T-helper 9 cell (primary cell): ENCODE measurements at places on chromosomes 6 and 20.

DNA sequence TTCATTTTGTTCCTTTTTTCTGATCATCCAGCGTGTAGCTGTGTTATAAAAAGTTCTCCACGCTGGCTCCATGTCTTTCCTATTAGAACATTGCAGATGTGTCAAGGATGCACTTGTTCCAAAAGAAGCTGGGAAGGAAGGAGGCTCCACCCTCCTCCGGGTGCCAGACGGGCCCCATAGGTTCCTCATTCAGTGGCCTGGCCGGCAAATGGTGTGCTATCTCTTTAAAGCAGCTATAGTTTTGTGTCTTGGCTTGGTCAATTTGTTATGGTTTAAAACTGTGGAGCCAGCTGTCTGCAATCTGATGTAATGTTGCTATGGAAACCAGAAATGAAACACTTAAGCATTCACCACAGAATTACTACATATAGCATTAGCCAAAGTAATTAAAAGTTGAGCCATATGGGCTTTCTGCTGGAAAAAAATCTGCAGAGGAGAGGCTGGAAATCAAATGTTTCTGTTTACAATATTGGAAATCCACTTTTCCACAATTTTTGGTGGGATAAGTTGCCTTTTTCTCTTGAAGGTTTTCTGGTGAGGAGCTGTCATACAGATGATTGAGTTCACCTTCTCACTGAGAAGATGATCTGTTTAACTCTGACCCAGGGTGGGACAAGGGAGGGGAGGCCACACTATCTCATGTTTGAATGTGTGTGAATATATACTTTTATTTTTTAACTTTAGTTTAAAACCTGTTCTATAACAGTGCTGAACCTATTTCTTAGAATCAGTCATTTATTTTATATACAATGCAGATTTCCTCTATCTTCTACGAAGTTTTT, 167.4 kb downstream of the SASH1 start:
- no peak for DNase-seq

DNA sequence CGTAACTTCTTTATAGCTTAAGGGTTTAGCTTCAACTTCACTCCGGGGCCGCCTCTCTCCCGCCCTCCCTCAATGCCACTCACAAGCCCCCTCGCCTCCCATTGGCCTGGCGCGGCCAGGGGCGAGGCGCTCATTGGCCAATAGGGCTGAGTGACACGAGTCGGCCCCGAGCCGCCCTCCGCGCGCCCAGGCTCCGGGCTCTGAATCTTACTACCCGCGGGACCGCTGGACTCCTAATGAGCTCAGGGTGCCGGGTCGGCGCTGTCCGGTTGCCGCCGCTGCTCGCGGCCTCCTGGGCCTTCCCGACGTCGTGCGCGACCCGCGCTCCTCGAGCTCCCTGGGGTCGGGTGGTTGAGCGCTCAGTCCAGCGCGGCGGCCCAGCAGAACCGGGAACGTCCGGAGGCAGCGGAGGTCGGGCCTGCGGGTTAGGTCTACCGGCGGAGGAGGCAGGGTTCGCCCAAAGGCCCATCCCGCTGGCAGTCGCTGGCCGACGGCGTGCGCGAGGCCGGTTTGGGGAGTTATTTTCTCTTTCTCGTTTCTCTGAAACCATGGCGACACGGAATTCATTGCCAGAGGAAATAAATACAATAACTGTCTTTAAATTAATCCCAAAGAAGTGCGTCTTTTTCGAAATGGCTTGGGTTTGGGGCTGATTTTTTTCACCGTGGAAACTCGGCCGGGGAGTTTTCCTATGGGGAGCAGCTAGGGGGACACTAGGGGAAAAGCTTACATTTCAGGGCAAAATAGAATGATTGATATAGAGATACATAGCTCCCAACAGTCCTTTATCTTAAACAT, at the start of gene SIM1:
SIM1 (minus strand) TSS at position 19 of the 798 bp plus-strand sequence. CDS start 1,453 bp downstream, outside the sequence.
- no peak for DNase-seq

- DNase-seq = no peak
Observed at GRCh38 chr20:41654884-41655283, 36.7 kb upstream of the CHD6 start.

GRCh38 chr20:58138395-58138794, 90.1 kb downstream of the ANKRD60 start:
- DNase-seq = no peak

GRCh38 chr20:13105864-13106457, 97.2 kb downstream of the SPTLC3 start:
- DNase-seq = no peak

DNA sequence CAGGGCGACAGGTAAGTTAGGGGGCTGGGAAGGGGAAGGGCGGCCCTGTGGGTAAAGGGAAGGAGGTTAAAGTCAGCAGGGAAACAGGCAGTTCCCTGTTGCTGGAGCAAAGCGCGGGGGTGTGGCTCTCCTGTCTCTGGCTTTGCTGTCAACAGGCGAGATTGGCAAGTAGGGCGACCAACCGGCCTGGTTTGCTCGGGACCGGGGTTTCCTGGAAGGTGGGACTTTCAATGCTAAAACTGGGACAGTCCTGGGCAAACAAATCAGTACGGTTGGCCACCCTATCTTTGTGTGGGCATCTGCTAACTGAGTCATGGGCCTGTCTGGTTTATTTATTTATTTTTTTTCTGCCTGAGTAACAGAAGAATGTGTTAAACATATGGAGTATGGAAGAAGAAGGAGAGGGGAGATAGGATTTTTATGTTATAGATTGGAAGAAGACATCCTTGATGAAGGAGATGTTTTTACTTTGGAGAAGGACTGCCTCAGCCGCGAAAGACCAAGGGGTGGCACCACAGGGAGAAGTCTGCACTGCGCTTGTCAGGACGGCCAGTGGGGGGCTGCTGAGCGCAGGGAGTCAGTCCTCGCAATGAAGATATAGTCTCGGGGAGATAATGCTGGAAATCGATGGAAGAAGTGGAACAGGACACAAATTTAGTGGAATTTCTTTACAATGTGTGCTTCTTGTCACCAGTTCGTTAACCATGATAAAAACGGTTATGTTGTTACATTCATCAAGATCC, 43.4 kb upstream of the ESR1 start:
- no peak for DNase-seq

DNA sequence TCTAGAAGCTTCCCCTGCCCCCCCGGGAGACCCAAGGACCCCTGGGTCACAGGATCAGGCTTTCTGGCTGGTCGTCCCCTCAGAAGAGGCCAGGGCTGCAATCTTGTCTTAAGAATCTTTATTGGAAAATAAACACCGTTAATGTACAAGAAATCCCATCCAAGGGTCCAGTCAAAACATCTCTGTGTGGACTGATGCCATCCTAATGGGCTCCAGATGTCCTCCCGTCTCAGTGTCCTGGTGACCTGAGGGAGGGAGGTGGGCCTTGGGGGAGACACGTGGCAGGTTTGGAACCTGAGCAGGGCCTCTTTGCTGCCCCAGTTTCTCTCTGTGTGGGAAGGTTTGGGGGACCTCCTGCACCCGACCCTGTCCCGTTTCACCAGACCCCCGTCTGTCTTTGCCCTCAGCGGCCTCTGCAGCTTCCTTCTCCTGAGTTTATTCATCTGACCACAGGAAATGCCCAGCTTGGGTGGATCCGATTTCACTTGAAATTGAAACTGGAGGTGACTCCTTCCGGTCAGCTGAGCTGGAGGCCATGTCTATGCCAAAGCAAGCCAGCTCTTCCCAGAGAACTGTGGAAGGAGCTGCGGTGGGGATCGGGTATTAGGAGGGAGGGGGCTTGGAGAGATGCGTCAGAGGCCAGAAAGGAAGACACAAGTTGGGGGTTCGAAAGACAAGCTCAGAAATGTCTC, 75.1 kb downstream of the SLC2A10 start:
- DNase-seq = no peak

DNA sequence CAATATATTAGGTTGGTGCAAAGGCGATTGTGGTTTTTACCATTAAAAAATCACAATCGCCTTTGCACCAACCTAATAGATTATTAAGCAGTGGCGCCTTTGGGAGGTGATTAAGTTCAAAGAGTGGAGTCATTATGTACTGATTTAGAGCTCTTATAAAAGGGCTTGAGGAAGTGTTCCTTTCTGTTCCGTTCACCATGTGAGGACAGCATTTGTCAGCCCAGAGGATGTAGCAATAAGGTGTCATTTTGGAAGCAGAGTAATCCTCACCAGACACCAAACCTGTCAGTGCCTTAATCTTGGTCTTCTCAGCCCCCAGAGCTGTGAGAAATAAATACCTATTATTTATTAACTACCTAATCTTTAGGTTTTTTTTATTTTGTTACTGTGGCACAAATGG, 542.1 kb upstream of the MAN1A1 start:
- no peak for DNase-seq

DNA sequence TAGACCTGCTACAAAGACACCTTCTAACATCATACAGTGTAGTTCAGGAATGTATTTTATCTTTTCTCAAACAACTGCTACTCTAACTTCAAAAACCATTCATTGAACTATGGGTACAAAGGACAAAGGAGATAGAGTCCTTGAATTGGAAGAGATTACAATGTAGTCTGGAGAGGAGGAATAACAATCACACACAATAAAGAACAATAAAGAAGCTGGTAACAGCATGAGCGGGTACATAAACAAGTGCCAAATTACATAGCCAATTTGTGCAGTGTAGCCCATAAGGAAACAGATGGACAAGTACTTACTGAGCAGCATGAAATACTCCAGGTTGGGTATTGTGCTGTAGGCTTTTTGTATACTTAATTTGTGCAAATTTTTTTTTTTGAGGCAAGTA, 44.3 kb downstream of the OSTM1 start:
- DNase-seq = no peak

- DNase-seq = no peak
Observed at GRCh38 chr6:158161566-158162254, 6.4 kb downstream of the SERAC1 start.

DNA sequence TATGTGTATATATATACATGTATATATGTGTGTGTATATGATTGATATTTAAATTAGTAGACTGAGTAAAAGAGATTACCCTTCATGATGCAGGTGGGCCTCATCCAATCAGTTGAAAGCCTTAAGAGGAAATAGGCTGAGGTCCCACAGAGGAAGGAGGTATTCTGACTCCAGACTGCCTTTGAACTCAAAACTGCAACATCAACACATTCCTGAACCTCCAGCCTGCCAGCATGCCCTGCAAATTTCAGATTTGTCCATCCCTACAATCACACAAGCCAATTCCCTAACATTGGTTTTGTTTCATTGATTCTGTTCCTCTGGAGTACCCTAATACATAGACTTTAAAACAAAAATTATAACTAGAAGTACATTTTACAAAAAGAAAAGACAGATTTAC, 22.9 kb downstream of the SPINT4 start:
- no peak for DNase-seq

DNA sequence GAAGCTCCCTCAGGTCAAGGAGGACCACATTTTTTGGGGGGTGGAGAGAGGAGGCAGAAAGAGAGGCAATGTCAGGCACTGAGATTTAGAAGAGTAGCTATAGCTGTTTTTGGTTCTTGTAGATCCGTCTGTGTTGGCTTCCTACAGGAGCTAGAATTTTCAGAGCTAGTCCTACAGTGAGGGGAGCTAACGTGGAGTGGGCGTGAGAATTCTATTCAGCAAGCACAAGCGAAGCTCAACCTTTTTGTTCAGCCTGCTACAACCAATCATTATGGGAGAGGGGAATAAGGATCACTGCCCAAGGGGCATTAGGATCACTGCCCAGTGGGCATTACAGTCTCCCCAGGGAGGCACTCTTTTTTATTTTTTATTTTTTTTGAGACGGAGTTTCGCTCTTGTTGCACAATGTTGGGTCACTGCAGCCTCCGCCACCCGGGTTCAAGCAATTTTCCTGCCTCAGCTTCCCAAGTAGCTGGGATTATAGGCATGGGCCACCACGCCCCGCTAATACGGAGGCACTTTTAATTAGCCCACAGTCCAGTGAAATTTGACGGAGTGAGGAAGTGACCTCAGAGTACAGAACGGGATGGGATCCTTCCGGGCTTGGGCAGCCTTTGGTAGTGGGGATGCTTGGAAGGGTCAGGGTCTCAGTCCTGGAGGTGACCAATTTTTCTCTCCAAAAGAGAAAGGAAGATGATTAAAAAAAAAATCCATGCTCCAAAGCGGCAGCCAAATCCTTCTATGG, 1.1 kb upstream of the PANK2 start:
- DNase-seq = no peak

DNA sequence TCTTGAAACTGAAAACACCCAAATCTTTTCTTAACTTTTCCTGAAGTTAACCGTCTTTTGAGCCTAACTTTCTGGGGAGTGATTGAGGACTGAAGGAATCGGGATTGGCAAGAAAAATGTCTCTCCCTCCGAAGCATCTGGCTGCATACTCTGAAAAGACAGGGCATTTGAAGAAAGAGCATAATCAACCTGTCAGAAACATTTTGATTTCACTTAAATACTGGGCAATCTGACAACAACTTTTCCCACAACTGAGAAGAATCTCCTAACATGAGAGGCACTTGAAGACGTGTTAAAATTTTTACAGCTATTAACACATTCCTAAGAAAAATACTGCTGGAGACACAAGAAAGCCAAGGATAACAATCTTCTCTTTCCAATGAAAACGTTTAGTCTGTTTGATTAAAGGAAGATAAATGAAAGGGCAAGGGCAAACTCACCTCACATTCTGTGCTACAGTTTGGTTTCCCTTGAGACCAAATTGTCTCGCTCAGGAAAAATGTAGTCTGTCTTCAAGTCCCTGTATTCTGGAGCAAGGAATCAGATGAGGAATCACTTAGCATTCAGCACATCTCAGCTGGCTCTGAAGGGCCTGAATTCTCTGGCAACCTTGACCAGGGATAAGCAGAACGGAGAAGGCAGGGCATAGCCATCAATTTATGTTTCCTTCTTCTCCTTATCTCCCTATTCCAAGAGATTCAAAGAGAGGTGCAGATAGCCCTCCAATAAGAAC, 76.1 kb downstream of the TBX18 start:
- DNase-seq = no peak

DNA sequence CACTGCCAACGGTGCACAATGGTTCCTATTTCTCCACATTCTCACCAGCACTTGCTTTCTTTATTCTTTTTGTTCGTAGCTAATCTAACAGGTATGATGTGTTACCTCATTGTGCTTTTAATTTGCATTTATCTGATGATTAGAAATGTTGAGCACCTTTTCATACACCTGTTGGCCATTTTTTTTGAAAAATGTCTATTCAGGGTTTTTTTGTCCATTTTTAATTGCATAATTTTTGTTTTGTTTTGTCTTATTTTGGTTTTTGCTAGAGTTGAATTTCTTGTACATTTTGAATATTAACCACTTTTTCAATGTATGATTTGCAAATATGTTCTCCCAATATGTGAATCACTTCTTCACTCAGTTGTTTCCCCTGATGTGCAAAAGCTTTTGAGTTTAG, 150.6 kb downstream of the TENT5A start:
- no peak for DNase-seq
